ENCODE measurements at places on chromosomes 3 and 15.

GRCh38 chr3:71917545-71917944 is 132.6 kb upstream of the PROK2 start:
- DNase-seq, result no peak

DNA sequence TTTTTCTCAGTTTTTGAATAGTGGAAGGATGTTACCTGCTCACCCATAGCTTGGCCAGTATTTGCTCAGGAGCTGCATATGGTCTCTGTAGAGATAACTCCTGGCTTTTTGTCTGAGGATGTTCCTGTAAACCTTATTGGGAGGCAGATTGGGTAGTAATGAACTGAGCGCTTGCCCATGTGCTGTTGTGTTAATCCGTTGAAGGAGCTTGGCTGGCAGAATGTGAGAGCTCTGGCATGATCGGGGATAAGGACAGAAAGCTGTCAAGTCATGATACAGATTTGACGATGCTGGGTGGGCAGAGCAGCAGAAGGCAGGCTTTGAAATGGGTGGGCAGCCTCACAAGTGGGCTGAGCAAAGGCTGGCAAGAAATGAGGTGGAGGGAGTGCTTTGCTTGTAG is 27.4 kb downstream of the SH3GL3 start:
- DNase-seq, result no peak

DNA sequence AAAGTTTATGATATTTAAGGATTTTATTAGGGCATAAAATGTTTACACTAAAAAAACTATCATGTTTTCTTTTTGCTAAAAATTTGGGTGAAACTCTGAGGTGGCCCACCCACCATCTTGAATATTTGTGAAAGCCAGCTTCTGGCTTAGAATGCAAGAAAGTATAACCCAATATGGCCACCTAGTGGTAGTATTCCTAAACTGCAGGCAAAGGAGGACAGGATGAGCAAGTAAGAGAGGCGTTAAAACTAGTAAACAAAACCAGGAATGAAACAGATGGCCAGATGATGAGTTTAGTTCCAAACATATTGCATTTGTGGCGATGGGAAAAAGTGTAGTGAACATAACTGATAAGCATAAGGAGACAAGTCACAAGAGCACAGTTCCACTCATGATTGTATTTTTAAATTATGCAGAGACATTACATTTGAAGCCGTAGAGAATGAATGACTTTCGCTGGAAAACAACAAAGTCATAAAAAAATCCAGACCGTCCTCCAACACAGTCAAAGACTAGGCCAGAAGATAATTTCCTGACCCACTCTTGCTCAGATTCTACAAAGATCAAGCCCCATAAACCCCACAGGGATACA is 103.3 kb upstream of the PRTG start:
- DNase-seq, result peak; percentile 50

DNA sequence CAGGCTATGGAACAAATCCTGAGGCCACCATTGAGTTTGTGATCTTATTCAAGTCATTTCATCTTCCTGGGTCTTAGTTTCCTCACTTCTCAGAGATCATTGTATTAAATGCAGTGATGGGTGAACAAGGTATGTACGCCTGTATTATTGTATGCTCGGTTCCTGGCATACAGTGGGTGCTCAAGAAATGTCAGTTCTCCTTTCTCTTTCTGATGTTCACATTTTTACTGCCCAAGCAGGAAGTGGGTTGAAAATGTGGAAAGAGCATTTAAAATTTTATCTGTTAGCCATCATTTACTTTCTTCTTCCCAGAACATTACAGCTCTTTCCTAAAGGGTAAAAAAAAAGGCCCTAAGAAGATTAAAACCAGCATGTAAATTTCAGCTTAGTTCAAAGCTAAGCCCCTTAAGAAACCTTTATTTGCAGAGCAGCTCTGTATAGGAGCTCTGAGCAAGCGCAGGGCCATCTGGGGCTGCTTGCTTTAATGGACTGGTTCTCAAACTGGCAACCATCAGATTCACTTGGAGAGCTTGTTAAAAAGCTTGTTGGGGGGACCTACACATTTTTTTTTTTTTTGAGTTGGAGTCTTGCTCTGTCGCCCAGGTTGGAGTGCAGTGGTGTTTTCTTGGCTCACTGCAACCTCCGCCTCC is 179.4 kb downstream of the CHST2 start:
- no peak for DNase-seq

DNA sequence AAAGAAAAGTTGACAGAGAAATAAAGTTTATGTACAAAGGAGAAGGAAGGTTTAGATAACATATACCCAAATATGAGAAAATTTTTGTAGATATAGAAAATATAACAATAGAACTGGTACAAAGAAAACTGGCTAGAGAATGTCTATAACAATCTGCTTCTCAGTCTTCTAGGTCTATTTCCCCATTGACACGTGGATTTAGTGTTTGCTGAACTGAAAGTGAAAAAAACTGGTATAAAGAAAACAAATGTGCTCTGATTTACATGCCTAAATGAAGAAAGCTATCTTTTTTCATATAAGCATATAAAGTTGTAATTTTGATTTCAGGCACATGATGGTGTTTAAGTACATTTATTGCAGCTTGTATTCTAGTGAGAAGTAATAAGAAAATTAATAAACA is 9.8 kb downstream of the KCNMB2 start:
- DNase-seq, result no peak
